Right lung (tissue), 10 donors: ENCODE measurements at places on chromosomes 12 and 14.

DNA sequence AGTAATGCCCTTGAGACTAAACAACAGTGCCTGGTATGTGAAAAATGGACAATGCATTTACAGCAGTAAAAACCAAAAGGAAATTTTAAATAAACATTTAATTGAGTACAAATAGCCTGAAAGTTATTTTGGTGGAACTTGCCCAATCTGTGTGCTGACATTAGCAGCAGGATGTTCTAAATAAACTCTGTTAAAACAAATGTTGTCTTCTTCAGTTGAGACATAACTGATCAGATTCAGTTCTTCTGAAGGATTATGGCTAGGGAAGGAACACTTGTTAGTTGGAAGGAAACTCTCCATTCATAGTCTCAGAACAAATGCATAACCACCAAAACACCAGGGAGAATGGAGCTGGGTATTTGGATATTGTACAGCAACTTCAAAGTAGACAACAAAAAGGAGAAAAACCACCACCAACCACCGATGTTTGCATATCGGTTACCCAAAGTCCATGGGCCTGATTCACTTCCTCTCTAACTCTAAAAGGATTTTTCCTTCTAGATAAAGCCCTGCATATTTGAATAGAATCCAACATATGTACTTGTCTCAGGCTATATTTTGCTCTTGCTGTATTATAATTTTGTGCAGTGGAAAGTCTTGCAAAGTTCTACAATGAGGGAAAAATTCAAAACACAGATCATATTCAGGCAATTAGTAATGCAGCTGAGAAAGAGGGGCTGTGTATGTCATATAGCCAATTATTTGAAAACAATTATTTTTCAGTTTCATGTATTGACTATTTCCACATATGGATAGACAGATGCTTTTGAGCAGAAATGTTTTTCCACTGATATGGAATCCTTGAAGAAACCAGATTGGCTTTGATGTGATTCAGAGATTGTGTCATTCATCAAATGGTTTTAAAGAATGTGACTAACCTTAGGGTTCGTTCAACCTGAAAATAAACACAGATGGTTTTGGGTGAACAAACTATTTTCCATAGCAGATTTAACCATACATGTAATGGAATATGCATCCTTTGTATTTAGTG lies 152.2 kb upstream of the BMP4 start:
- no peak for DNase-seq

DNA sequence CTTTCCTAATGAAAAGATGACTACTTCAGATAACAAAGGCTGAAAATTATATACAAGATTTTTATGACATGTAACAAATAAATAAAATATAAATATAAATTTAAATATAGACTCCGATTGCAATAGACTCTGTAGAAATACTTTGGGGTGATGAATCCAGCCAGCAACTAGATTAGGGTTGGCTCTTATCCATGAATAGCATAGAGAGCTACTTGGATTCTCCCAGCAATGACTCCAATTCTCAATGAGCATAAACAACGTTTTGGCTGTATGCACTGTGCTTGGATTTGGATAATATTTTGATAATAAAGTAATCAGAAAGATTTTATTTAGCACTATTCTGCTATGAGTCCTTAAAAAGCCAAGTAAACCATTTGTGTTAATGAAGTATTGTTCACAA lies 58.0 kb upstream of the LRFN5 start:
- peak; percentile 20 for DNase-seq

DNA sequence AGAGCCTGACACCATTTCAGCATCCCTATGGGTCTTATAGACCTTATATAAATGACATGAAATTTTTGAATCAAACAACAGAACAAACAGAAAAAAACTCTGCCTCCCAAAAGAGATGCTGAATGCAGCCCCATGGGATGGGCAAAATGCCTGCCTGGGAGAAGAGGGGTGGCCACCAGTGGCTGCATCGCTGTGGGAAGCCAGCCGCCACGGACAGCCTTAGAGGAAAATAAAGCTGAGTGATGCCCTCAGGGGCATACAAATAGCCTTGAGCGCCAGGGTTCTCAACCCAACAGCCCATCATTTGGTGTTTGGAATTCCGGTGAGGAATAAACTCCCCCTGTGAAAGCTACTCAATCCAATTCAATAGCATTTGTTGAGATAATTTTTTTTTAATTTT lies 22.9 kb downstream of the SYNE3 start:
- DNase-seq: no peak

DNA sequence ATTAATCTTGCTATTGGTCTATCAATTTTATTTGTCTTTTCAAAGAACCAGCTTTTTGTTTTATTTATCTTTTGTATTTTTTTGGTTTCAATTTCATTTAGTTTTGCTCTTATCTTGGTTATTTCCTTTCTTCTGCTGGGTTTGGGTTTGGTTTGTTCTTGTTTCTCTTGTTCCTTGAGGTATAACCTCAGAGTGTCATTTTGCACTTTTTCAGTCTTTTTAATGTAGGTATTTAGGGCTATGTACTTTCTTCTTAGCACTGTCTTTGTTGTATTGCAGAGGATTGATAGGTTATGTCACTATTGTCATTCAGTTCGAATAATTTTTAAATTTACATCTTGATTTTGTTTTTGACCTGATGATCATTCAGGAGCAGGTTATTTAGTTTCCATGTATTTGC lies 92.7 kb upstream of the DCD start:
- DNase-seq: no peak

- DNase-seq: no peak
Measured at GRCh38 chr12:116591855-116592637, 32.9 kb downstream of the MAP1LC3B2 start.

DNA sequence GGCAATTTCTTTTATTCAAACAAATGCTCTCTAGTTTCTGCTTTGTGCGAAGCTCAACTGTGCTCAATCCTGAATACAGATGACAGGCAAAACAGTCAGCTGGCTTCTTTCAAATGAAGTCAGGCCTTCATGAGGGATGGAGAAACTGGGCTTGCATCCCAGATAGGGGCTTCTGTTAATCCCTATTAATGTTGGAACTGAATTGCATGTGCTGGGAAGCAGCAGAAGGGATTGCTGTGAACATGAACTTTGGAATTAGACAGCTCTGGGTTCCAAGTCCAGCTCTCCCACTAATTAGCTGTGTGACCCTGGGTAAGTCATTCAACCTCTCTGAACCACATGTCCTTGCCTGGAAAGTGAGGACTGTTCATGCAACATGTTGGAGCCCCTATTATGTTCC lies 21.1 kb upstream of the CORO1C start:
- DNase-seq: peak; percentile 75

DNA sequence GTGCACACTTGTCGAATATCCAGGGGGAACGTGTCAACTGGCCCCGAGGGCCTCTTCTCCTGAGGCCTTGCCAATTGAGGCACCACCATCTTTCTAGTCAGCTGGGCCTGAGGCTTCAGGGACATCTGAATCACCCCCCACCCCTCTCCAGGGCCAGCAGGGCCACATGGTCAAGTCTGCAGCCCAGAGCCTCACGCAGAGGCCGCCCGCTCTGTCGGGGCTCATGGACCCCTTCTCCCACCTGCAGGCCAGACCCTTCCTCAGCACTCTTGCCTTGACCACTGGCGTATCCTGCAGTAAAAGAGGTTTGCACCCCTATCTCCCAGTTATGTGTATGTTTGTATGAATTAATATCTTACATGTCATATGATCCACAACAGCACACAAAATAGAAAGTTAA lies 182.3 kb downstream of the CALM1 start:
- DNase-seq: no peak

- no peak for DNase-seq
Measured at GRCh38 chr14:29814156-29815015, 113.3 kb downstream of the PRKD1 start.

GRCh38 chr12:111732786-111733185 lies 33.9 kb upstream of the ALDH2 start:
- no peak for DNase-seq
